IPS-NIHi11 (cell line): ENCODE measurements at places on chromosomes 1 and 21.

- DNase-seq, result no peak
Observed at GRCh38 chr1:2962541-2962940, 58.7 kb upstream of the ACTRT2 start.

GRCh38 chr1:60114745-60115318, 41.3 kb upstream of the C1orf87 start:
- peak; percentile 17 for DNase-seq

DNA sequence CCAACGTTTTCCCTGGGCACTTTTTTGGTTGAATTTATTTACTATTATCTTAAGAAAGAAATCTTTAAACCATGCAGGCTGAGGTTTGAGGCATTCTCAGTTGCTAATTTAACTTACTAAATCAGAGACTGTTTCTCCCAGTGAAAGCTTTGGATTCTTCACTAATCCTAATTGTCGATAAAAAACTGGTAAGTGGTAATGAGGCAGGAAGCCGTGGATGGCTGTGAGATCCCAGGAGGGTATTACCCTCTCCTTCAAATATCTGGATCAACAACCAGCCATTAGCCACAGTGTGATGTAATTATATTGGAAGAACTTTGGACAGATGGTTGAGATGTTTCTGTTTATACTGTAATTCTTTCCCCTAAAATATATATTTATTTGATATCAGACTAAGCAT, 485.0 kb downstream of the DISC1 start:
- DNase-seq, result no peak

DNA sequence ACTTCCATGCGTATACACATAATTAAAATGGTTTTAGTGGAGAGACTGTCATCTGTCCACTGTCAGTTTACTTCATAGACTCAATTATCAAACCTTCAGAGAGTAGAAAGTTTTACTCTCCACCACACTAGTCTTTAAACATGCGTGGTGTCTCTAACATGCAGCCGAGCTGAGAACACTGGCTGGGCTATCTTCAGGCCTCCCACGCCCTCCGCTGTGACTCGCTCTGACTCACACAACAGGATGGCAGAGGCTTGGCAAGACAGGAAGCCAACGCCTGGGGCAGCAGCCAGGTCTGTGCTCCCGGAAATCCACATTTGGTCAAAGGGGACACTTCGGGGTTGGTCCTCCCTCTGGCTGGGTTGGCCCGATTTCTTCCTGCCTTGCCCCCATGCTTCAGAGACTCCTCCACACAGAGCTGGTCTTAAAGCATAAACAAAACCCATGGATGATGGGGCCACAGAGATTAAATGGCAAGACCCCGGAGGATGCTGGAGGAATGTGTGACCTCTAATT, 22.7 kb upstream of the IFNGR2 start:
- peak; percentile 62 for DNase-seq
